ENCODE measurements at places on chromosomes 11 and 22.
A peak's percentile ranks its signal among the peaks of the same experiment; 100 is the strongest.

DNA sequence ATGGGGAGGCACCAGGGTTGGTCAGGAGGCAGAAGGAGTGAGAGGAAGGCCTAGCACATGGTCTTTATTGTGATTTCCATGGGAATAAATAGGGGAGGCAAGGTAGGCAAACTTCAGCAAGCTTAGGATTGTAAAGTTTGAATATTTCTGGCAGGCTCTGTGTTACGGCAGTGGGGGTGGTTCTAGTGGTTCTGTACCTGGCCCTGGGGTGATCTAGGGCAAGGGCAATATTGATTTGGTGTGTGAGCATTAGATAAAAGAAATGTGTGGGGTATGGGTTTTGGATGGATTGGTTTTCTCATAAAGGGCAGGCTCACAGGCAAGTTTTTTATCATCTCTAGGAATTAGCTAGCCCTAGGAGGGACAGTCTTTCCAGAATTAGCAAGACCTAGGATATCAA, 584.0 kb downstream of the OPCML start:
- no peak for DNase-seq

GRCh38 chr11:46404476-46405017, 13.0 kb upstream of the CHRM4 start:
- DNase-seq = no peak

- DNase-seq = no peak
Observed at GRCh38 chr11:66478729-66479393, 1.4 kb upstream of the DPP3 start.

GRCh38 chr11:106172386-106172991, 95.0 kb downstream of the AASDHPPT start:
- DNase-seq = no peak

- no peak for DNase-seq
Observed at GRCh38 chr11:94934362-94934761, 39.0 kb downstream of the CWC15 start.

DNA sequence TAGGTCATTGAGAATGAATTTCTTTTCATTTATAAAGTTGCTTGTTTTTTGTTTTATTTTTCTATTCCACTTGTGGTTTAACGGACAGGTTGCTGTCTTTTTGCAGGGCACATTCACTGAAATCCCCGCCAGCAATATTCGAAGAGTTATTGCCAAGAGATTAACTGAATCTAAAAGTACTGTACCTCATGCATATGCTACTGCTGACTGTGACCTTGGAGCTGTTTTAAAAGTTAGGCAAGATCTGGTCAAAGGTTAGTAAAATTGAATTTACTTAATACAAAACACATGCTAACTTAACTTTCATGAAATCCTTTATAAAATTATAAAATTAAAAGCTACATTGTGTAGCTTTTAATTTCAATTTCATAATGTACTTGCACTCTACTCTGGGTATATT, 53.6 kb downstream of the PDHX start:
- DNase-seq = no peak

DNA sequence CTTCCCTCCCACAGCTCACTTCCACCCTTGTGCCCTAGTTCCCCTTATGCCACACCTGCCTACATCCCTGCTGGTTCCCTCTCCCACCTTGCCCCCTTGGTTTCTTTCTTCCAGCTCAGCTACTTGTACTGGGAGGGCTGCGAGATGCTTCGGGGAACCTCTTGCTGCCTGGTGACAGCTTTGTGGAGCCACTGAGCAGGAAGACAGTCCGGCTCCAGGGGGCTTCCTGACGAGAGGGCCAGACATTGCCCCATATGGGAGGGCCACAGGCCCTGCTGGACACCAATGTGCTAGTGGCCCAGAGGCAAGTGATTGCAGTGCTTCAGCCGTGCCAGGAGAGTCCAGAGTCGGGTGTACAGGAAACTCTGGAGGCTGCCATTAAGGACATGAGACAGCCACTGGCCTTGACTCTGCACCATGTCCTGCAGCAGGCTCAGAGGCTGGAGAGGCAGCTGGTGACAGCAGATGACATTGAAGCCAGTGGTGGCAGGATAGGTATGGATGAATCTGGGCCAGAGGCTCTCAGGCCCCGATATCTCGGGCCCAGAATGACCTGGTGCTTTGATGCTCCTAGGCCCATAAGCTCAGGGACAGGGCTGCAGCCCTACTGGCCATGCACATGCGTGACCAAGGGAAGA, 54.3 kb downstream of the BTG4 start:
- DNase-seq = no peak

- DNase-seq = no peak
Observed at GRCh38 chr11:79830446-79830845, 389.6 kb upstream of the TENM4 start.

GRCh38 chr11:132300283-132300682, 929.9 kb downstream of the NTM start:
- no peak for DNase-seq

DNA sequence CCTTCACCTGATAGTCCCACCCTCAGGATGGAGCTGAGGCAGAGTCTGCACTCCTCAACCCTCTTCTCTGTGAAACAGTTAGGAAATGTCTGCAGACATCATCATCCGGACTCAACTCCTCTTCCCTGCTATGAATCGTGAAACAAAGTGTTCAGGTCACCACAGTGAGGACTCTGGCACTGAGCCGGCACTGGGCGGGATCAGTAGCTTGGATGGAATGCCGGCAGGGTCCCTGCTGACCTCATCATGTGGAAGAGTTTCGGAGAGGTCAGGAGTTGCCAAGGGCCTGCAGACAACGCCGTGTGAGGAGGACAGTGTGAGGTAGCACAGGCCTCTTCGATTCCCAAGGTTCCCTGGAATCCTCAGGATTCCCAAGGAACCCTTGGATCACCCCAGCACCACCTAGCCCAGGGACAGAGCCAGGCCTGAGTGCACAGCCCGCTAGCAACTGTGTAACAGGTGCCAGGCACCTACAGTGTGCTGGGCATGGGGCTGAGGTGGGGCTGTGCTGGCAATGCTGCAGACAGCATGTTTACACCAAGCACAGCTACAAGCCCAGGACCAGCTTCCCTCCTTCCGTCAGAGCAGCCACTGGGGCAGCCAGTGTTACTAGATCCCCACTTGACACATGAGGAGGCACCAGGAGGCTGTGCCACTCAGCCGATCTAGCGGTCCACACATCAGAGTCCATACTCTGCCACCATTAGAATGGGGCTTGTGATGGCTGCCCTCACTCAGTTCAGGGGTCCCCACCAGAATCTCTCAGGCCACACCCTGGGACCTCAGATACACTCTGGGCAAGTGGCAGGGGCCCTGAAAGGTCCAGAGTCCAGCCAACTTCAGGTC, 693 bp upstream of the LINC01488 start:
- DNase-seq = no peak

DNA sequence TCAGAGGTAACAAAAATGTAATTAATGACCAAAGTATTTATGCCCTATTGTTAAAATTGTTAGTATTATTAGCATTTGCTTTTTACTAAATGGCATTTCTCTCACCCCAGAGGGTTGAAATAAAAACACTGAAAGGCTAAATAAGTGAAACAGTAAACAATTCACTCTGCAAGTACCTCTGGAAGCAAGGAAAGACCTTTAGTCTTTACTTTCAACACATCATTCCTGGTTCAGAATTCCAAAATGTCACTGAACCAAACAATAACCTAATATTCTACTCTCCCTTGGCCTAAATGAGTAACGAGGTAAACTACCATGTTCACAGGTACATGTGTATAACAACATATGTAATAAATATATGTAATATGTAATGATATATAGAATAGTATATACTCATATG, 369.3 kb downstream of the TTC28 start:
- no peak for DNase-seq

DNA sequence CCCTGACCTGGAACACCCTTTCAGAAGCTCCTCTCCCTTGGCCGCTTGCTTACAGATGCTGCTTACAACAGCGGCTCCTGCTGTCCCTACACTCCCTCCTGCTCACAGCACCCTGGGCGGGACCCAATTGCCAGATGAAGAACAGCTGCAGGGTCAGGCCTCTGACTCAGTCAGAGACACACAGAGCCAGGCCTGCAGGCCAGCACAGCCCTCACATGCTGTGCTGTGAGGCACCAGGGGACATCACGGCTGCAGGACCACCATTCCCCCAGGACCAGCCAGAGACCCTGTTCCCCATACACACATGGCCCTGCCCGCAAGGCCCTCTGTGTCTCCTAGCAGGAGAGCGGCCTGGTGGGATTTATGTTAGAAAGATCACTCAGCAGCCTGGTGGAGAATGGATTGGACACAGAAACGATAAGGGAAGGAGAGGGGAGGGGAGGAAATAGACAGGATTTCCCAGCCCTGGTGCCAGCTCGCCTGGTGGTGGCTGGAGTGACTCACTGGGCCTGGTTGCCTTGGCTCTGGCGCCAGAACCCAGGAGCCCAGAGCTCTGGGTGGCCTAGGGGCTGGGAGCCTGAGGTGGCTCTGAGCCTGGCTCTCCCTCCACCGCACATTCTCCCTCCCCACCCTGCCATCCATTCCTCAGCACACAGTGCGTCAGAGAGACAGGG, 6.7 kb downstream of the CAPN5 start:
- peak; percentile 46 for DNase-seq

GRCh38 chr11:44833221-44833876, 106.6 kb downstream of the TSPAN18 start:
- no peak for DNase-seq

DNA sequence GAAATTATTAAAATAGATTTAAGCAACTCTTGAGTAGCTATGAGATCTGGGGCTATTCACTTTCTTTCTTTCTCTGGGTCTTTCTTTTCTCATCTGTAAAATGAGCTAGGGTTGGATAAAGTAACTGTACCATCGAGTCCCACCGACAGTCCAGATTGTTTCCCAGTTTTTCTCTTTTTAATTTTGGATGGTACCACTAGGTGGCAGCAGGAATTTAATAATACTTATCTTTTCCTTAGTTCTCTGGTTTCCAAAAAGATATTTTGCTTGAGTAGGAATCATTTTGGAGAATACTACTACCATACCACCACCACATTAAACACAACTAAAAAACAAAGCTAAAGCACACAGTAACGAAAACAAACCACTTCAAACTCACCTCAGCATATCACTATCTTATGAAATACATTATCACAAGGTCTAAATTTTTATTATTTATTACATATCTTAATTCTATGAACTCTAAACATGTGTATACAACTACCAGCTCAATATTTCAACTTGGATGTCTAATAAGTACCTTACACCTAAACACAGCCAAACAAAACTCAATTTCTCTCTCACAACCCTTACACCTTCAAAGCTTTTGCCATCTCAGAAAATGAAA, 584.0 kb downstream of the KCNA4 start:
- peak; percentile 33 for DNase-seq

DNA sequence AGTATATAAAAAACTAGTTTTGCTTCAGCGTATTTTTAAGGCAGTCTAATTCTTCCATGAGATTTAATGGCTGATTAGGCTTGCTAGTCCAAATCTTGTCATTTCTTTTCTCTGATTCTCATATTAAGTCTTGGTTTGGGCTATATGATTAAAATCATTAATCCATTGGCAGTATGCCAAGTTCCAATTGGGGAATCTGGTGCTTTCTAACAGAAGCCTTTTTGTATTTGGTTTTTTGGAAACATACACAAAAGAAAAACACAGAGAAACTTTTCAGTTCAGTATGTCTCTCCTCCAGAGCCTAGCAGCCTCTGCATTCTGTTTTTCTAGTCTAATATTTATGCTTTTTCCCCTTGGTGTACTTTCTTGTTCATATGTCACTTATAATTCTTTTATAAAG, 37.9 kb downstream of the SWAP70 start:
- DNase-seq = no peak

- DNase-seq = no peak
Observed at GRCh38 chr11:82719361-82720105, 14.1 kb downstream of the FAM181B start.

DNA sequence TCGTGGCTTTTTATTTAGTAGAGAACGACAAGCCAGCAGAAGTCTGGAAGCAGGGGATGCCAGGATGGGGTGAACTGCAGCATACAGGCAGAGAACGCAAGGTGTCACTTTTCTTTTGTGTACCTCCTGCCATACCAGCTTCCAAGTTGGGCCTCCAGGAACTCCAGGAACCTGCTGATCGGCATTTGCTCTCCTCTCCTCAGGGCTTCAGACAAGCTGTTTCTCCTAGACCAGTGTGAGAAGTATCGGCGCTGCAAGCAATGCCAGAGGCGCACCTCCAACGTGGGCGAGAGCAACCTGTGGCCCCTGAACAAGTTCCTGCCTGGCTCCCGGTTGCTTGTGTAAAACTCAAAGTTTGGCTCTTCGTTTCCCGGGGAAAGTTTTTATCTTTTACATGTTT, 47.7 kb downstream of the CCDC81 start:
- no peak for DNase-seq

DNA sequence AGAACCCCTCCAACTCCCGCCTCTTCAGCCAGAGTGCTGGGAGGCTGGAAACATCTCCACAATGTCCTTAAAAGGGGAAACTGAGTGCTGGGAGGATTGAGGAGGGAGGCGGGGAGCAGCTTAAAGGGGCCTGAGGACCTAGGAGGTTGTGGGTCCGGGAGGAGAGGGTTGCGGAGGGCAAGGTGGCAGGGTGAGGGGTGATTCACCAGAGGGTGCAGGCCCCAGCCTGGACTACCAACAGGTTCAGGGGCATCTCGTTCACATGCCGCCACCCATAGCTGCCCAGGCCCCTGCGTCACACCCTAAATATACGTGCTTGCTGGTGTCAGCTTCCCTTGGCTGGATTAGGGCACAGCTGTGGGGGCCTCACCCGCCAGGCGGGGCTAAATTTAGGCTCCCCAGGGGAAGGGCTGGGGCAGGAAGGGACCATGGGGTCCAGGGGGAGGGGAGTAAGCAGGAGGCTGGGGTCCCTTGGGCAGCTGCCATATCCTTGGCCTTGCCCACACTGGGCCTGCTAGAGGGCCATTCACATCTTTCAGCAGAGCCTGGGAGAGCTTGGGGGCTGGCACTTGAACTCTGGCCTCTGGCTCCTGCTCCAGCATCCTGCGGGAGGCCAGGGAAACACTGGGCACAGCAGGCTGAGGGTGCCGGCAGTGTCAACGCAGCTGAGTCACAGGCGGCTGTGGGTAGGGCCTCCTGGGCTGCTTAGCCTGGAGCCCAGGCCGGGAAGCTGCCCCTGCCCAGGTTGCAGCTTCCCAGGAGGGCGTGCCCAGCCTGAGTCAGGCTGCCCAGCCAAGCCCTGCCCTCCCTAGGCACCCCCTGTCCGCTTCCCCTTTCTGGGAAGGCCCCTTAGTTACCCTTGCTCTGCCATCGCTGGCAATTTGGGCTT, 1.3 kb downstream of the EHBP1L1 start:
- DNase-seq = no peak

DNA sequence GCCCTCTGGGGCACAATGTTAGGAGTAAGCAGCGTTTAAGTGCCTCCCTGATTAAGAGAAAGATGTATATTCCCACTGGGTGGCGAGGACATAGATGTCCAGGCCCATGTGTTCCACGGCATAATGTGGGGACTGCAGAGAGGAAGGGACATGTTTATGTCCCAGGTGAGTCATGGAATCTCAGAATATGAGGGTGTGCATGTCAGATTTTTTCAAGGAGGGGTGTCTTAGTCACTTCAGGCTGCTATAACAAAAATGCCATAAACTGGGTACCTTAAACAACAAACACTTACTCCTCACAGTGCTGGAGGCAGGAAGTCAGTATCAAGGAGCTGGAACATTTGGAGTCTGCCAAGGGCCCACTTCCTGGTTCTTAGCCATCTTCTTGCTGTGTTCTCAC, 55.1 kb downstream of the BCR start:
- DNase-seq = no peak

- DNase-seq = no peak
Observed at GRCh38 chr22:25898707-25899365, 156.8 kb downstream of the MYO18B start.

GRCh38 chr11:128161994-128162393, 425.4 kb downstream of the ETS1 start:
- DNase-seq = no peak

Data from SW 1271 (cell line).